Right kidney (tissue), 9 donors: ENCODE measurements at places on chromosomes 6 and 20.

- DNase-seq, result no peak
Measured at GRCh38 chr6:55868771-55869479, 6.5 kb downstream of the BMP5 start.

GRCh38 chr6:117502580-117502979, 20.1 kb downstream of the DCBLD1 start:
- DNase-seq, result no peak

GRCh38 chr20:47181056-47181862, 175.2 kb downstream of the ZMYND8 start:
- DNase-seq, result no peak

DNA sequence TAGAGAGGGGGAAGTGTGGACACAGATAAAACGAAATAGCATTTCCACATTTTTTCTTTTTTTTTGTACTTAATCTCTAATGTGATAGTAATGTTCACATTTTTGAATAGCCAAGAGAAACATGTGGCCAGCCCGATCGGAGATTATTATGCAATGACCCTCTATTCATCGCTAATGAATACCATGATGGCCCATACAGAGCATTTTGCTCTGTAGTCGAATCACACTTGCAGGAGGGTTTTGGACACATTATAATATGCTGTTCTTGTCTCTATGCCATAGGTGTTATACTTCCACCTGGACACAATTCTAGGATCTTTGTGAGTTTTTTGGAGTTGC, 60.1 kb downstream of the MTHFD1L start:
- DNase-seq, result no peak

DNA sequence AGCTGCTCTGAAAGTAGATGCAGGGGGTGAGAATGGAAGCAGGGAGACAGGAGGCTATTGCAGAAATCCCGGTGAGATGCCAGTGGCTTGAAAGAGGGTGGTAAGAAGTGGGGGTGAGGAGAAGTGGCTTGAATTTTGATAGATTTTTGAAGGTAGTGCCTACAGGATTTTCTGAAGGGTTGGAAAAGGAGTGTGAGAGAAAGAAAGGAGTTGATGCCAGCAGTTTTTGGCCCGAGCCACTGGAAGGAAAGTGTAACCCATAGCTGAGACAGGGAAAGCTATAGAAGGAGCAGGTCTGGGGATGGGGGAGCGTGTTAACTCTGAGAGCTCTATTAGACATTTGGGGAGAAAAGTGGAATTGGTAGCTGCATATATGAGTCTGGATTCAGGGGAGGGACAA, 9.7 kb downstream of the ARMC12 start:
- no peak for DNase-seq
